H7 (cell line): ENCODE measurements at places on chromosomes 16 and 17. TPM values are rescaled to one million over a fixed set of nuclear protein-coding genes. Genes with fewer than 3 reads are reported as not detected.

ZNF688 gene
- 3.0 and 8.5 TPM in 2 replicates for total RNA-seq

ANKRD40CL gene
- total RNA-seq: not detected in 2 replicates

KCNH6 gene
- 1.5 and 1.6 TPM in 2 replicates for total RNA-seq

C16orf74 gene
- total RNA-seq: 4.1 and 7.2 TPM in 2 replicates

- no peak for DNase-seq
Measured at GRCh38 chr16:14232106-14232864, 161.2 kb downstream of the MRTFB start.

- DNase-seq: peak; percentile 33
Measured at GRCh38 chr16:79402356-79402755, 198.2 kb downstream of the MAF start.

- DNase-seq: peak; percentile 85
Measured at GRCh38 chr16:3158026-3158509, 23.2 kb downstream of the ZNF213 start.

DNA sequence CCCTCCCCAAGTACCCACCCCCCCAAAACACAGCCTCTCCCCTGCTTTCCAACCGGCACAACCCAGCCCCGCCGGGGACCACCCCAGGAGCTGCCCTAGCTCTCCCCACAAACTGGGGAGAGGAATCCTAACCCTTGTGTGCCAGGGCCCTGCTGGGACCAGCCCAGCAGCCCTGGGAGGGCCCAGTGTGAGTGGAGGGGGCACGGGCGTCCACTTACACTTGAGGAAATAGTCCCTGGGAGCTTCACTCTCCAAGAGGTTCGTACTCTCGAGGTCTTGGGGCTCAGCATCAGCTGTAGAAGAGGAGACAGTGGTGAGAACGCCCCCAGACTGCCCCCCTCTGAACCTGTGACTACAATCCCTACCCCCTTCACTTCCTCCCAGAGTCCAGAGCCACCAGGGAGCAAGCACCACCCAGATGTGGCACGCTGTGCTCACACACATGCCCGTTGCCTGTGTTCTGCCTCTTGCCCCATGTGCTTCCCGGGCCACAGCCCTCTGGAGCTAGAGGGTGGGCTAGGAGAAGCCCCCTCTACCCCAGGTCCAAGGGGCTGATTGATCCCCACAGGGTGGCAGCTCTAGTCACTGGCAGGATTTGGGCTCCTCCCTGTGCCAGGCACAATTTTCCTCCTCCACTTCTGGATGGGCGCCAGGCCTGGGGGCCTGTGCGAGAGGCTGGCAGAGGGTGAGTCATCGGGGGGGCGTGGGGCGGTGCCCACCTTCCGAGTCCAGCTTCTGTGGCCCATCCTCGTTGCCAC is 3.0 kb downstream of the TRIM47 start:
- peak; percentile 44 for DNase-seq

GRCh38 chr17:47423406-47424295 is 99.9 kb downstream of the EFCAB13 start:
- peak; percentile 81 for DNase-seq
